ENCODE measurements at places on chromosomes 1 and 21.

DNA sequence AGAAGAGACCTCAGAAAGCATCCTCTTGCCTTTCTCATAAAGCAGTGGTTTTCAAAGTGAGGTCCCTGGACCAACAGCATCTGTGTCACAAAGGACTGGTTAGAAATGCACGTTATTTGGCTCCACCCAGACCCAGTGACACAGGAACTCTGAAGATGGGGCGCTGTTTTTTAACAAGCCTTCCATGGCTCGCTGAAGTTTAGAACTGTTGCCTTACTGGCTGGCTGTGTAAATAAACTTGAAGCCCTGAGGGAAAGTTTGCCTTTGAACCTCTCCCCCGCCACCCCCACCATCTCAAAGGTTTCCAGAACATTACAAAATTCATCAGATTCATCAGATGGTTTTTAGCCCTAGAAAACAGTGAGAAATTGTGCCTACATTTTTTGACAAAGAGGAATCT is 21.8 kb upstream of the IKBKE start:
- no peak for DNase-seq

GRCh38 chr1:174005032-174005431 is 17.1 kb downstream of the RC3H1 start:
- DNase-seq: no peak

GRCh38 chr1:21059021-21059420 is 117.7 kb downstream of the EIF4G3 start:
- no peak for DNase-seq

DNA sequence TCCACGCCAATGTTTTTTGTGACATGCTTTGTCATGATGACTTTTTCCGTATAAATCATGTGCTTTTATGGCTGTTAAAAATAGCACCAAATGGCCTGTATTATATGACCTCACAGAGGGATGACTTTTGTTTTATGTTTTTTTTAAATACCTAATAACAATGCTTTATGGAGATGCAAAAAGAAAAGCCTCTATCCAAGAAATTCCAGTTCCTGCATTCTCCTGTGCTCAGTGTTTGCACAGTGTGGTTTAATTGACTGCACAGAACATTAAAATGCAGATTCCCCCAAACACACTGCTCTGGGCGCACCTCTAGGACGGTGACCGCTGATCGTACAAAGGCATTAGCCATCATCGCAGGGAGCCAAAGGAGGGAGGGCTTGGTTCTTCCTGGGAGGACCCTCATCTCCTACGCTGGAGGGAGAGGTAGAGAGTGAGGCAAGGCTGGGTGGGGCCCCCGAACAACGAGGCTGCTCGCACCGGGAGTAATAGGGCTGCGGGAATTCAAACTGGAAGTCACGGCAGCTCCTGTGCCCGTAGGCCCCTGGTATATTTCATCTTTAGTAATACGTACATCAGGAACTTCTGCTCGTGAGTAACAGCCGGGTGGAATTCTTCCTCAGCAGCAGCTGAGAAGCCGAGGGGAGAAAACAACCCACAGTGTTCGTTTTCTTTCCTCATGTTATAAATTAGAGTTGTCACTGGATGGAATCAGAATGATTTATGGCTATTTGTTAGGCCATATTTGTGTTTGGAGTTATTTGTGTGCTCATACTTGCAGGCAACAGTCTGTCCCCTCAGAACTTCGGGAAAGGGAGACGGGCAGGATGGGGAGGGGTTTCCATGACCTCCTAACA is 465.6 kb downstream of the CAMTA1 start:
- peak; percentile 24 for DNase-seq

- DNase-seq: peak; percentile 78
These were observed 882 bp downstream of the VPS13D start for GRCh38 chr1:12230549-12231275.

DNA sequence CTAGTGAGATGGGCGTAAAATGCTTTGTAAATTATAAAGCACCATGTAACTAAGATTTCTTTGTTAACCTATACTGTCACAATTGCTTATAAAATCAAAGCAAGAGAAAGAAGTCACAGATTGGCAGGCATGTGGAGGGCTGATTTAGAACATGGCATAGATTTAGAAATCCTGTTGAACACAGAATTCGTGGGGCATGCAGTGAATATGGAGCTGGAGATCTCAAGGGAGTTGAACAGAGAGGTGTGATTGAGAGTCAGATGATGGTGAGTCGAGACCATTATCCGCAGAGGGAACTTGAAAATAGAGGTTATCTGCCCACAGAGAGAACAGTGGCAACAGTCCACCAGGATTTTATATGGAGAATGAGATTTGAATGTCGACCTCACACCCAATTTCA is 27.6 kb downstream of the PBX1 start:
- no peak for DNase-seq
